ENCODE measurements at places on chromosomes 5 and 9. TPM values are rescaled to one million over a fixed set of nuclear protein-coding genes. Genes with fewer than 3 reads are reported as not detected.

LRRC19 gene
- not detected for total RNA-seq

CDKN2AIPNL gene
- 16.6 TPM for total RNA-seq

HRCT1 gene
- total RNA-seq: not detected

CATSPER3 gene
- total RNA-seq: 0.50 TPM

IGFBPL1 gene
- not detected for total RNA-seq

IL33 gene
- total RNA-seq: not detected

BDP1 gene
- 37.8 TPM for total RNA-seq

RAI14 gene
- 3.1 TPM for total RNA-seq

PAPPA gene
- 0.37 TPM for total RNA-seq

PIP5K1B gene
- total RNA-seq: 0.99 TPM

SPINK13 gene
- total RNA-seq: not detected

TLR4 gene
- 1.8 TPM for total RNA-seq

SLC27A6 gene
- total RNA-seq: not detected

DRD1 gene
- not detected for total RNA-seq

TMEM174 gene
- total RNA-seq: not detected

SPINK6 gene
- total RNA-seq: not detected

WNT8A gene
- not detected for total RNA-seq

PTGES2 gene
- total RNA-seq: 46.4 TPM

ENHO gene
- total RNA-seq: 1.4 TPM

SLC6A7 gene
- not detected for total RNA-seq

DIRAS2 gene
- total RNA-seq: not detected

C9orf152 gene
- not detected for total RNA-seq

CDHR2 gene
- total RNA-seq: 2.4 TPM

GNPDA1 gene
- total RNA-seq: 13.2 TPM

CSF1R gene
- total RNA-seq: 2.7 TPM

AFAP1L1 gene
- 0.52 TPM for total RNA-seq

TBCA gene
- total RNA-seq: 80.0 TPM

PCDHB12 gene
- total RNA-seq: not detected

GLRA1 gene
- not detected for total RNA-seq

AGXT2 gene
- total RNA-seq: not detected

FAM53C gene
- total RNA-seq: 50.1 TPM

PRDM9 gene
- total RNA-seq: not detected

QRFP gene
- total RNA-seq: not detected

SLC46A2 gene
- total RNA-seq: not detected

FOXD4L4 gene
- total RNA-seq: 0.15 TPM
